ENCODE measurements at places on chromosomes 16 and 17.

DNA sequence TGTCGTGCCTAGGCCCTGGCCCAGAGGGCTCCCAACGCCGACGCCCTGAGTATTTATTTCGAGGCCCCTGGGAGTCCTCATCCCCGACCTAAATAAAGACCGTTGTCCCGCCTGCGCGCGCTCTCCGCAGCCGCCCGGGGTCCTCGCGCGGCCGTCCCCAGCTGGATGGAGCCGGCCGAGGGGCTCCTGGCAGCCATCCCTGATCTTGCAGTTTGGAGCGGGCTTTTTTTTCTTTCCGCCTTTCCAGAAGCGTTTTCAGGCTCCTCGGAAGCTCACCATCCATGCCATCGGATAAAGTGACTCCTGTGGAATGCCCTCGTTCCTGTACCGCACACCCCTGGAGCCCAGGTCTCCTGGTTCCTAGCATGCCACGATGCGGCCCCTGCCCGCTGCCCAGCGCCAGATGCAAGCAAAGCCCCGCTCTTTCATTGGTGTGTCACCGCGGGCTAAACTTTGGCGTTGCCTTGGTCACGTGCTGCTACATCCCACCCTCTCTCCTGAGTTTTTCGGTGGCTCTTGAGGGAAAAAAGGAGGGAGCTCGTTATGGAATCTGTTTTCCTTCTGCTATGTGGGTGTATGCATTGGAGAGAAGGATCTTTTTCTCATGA, 716 bp downstream of the TMEM94 start:
- peak; percentile 54 for DNase-seq

DNA sequence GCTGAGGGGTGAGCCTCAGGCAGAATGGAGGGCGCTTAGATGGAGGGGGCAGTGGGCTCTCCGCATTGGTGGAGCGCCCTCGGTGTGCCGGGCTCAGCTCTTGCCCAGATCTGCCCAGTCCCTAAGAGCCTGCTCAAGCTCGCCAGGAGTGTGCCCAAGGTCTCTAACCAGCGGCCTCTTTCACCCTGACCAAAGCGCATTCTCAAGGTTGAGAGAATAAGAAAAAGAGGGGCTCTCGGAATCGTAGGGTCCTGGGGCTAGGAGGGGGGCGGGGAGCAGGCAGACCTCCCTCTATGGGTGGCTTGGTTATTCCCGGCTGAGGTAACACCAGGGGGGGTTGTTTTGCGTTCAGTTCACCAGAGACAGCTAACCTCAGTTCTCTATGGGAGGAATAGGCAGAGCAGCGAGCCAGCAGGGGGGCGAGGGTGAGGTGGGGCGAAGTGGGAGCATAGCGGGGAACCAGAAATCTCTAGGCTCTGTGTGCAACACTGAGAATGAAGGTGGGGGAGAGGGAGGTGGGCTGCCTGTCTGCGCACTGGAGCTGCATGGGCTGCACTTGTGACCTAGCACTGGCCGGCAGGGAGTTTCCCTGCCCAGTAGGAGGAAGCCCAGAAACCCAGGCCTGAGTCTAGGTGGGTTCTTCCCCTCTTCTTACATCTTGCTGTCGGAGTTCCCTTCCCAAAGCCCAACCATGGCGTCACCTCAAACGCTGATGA, 3.0 kb downstream of the TMEM132E start:
- no peak for DNase-seq

DNA sequence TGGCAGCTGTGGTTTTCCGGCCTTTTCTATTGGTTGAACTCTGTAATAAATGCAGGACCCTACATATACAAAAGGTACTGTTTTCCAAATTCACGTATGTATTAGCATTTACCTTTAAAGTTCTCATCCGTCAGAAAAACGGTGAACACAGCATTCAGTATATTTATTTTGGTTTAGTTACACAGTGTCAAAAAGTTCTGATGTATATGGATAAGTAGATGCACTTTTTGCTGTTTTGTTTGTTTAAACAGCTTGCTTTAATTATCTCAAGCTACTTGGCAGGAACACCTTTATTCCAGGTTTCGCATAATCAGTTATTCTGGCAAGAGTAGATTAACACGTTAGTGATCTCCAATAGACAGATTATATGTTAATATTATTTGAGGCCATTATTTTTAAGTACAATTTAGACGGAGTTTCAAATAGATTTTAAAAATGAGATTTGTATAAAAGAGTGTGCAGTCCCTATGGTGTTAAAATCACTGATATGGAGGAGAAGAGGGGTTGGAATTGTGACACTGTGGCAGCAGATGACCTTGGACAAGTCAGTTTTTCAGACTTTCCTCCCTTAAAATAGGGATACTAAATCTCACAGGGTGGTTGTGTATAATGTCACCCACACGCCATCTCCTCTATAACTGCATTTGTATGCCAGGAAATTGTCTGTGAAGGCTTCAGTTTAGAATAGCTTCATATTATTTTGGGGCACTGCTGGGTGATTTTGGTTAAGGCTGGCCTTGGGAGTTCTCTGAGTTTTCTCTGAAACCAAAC, 2.1 kb downstream of the HERPUD1 start:
- no peak for DNase-seq

GRCh38 chr16:89759746-89760340, 38.5 kb downstream of the ZNF276 start:
- no peak for DNase-seq

DNA sequence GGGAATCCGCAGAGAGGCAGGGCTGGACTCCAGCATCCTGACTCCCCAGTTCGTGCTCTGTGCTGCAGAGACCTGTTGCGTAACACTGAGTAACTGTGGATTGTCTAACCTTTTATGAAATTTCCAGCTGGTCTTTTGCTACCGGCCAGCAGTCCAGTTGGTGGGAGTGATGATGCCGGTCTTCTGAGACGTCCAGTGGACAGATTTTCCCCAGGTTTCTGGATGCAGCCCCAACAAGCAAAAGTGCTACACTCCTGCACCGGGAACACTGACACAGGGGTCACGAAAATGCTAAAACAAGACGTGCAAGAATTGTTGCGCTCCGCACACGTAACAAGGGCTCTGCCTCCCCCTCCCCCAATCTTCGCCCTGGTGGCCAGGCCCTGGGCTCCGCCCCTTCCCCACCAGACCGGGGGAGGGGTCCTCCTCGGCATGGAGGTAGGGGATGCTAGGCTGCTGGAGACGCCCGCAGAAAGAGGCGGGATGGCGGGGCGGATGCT, 701 bp upstream of the MRC2 start:
- DNase-seq = peak; percentile 94

DNA sequence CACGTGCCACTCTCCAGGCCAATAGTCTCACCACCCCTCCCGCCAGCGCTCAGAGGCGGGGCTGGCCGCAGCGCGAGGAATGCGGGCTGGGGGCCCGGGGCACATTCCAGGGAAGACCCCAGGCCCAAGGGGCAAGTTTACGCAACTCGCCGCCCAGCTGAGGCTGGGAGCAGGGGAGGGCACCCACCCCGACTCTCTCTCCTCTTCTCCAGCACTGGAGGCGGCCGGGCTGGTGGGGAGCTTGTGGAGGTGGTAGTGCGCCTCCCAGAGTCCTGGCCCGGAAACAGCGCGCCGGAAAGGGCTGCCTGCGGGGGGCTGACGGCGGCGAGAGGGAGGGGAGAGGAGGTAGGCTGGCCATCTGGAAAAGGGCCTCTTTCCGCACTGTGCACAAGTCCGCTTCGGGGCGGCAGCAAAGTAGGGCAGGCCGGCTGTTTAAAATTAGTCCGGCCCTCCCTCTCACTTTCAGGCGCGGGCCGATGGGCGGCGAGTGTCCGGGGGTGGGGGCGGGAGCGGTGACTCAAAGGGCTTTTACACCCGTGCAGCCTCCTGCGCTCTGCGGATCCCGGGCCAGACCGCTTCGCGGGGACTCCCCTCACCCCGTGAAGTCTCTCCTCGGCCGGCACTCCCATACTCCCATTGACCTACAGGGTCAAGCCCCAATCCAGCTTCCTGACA, 1.1 kb downstream of the FHOD1 start:
- peak; percentile 91 for DNase-seq

Measured in cardiac fibroblast (primary cell).